ENCODE measurements at places on chromosomes 4 and X.

GRCh38 chr4:99394896-99395295 lies 40.2 kb downstream of the ADH7 start:
- no peak for DNase-seq

DNA sequence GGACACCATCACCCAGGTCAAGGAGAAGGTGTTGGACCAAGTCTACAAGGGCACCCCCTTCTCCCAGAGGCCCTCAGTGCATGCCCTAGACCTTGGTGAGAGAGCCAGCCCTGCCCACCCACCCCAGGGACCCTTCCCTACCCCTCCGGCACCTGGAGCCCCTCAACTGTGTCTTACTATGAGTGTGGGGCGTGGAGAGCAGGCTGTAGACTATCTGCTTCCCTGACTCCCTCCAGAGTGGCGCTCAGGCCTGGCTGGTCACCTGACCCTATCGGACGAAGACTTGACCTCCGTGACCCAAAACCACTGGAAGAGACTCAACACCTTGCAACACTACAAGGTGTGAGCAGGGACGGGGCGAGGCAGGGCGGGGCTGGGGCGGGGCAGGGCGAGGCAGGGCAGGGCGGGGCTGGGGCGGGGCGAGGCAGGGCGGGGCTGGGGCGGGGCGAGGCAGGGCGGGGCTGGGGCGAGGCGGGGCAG lies 4.7 kb upstream of the SRPK3 start:
- no peak for DNase-seq

- peak; percentile 46 for DNase-seq
These were observed 219.0 kb upstream of the EMCN start for GRCh38 chr4:100736641-100737451.

- DNase-seq, result no peak
These were observed 34.0 kb upstream of the GRPEL1 start for GRCh38 chr4:7101692-7102515.

GRCh38 chr4:40857956-40858355 lies 108.2 kb downstream of the NSUN7 start:
- no peak for DNase-seq

GRCh38 chrX:87409113-87409841 lies 108.3 kb upstream of the KLHL4 start:
- peak; percentile 32 for DNase-seq

- DNase-seq, result no peak
These were observed 8.5 kb downstream of the HTT start for GRCh38 chr4:3082925-3083515.
